Stimulated activated CD8-positive, alpha-beta memory T cell treated with anti-CD3 and anti-CD28 coated beads, Interleukin-12 subunit alpha, Interleukin-12 subunit beta, amount 100 ng/mL, for 4 hours (primary cell): ENCODE measurements at places on chromosomes 5 and 9.

- no peak for DNase-seq
Observed at GRCh38 chr5:29203049-29203448, 1990.4 kb upstream of the CDH6 start.

DNA sequence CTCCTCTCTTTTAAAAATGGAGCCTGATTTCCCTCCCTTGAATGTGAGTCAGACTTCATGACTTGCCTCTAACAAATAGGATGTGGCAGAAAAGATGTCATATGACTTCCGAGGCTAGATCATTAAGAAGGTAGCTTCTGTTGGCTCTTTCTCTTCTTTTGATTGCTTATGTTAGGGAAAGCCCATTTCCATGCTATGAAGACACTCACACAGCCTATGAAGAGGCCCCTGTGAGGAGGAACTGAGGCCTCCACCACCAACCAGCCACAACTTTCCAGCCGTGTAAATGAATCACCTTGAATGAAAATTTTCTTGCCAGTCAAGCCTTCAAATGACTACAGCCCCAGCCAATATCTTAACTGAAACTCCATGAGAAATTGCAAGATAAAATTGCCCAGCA is 413.4 kb downstream of the TMEM38B start:
- DNase-seq: no peak

- DNase-seq: no peak
Observed at GRCh38 chr9:106467865-106468164, 395.2 kb upstream of the ZNF462 start.

- DNase-seq: no peak
Observed at GRCh38 chr5:139148306-139148705, 49.9 kb downstream of the SIL1 start.

- no peak for DNase-seq
Observed at GRCh38 chr5:137858954-137859353, 8.7 kb upstream of the MYOT start.

DNA sequence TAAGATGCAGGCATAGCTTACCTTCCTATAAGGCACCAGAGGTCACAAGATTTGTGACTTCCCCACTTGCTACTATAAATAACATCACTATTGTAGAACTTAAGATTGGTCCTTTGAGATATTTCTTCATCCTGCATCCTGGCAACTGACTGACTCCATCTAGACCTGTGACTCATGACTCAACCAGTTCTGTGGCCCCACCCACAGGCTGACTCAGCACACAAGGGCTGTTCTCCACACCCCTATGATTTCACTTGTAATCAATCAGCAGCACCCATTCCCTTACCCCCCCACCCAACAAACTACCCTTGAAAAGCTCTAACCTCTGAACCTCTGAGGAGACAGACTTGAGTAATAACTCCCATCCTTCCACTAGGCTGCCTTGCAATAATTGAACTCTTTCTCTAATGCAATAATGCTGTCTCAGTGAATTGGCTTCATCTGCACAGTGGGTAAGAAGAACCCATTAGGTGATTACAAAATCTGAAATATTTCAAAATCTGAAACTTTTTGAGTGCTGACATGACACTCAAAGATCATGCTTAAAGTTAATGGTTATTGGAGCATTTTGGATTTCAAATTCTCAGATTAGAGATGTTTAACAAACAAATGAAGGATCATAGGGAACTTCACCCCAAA is 296.7 kb downstream of the ARL15 start:
- DNase-seq: no peak

DNA sequence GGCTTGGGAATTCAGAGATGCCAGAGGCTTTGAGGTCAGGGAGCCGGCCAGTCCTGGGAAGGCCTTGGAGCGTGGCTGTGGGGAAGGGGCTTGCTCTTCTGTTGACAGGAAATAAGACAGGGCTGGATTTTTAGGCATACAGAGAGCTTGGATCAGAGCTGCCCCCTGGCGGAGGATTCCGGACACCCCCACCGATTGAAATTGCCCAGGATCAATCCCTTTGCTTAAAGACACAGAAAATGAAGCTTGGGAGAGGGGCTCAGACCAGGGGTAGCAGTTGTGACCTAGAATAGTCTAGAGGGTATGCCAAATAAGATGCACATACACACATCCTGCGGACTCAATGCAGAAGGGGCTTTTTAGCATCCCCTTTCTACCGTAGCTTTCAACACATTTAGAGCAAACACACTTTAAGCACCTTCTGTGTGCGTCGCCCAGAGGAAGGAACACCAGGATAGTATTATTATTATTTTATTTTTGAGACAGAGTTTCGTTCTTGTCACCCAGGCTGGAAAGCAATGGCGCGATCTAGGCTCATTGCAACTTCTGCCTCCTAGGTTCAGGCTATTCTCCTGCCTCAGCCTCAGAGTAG is 1.7 kb upstream of the NTMT1 start:
- DNase-seq: peak; percentile 39
